HT1080 (cell line): ENCODE measurements at places on chromosomes 7 and 10. TPM values are rescaled to one million over a fixed set of nuclear protein-coding genes. Genes with fewer than 3 reads are reported as not detected.
A peak's percentile ranks its signal among the peaks of the same experiment; 100 is the strongest.

INA gene
- not detected in 2 replicates for total RNA-seq

FBXO24 gene
- total RNA-seq: 0.37 TPM in 1 of 2 replicates, not detected in the other

C10orf143 gene
- total RNA-seq: 0.47 TPM in 1 of 2 replicates, not detected in the other

SVOPL gene
- not detected in 2 replicates for total RNA-seq

OR13A1 gene
- total RNA-seq: not detected in 2 replicates

CPVL gene
- total RNA-seq: 0.50 and 0.90 TPM in 2 replicates

GPR85 gene
- total RNA-seq: 3.2 and 3.5 TPM in 2 replicates

WASHC2A gene
- 21.1 and 26.1 TPM in 2 replicates for total RNA-seq

LRRC4 gene
- not detected in 2 replicates for total RNA-seq

ZNF425 gene
- 0.23 and 0.33 TPM in 2 replicates for total RNA-seq

ANXA8 gene
- 0.23 and 0.88 TPM in 2 replicates for total RNA-seq

- DNase-seq: no peak
Observed at GRCh38 chr7:42432644-42433043, 195.6 kb upstream of the GLI3 start.

DNA sequence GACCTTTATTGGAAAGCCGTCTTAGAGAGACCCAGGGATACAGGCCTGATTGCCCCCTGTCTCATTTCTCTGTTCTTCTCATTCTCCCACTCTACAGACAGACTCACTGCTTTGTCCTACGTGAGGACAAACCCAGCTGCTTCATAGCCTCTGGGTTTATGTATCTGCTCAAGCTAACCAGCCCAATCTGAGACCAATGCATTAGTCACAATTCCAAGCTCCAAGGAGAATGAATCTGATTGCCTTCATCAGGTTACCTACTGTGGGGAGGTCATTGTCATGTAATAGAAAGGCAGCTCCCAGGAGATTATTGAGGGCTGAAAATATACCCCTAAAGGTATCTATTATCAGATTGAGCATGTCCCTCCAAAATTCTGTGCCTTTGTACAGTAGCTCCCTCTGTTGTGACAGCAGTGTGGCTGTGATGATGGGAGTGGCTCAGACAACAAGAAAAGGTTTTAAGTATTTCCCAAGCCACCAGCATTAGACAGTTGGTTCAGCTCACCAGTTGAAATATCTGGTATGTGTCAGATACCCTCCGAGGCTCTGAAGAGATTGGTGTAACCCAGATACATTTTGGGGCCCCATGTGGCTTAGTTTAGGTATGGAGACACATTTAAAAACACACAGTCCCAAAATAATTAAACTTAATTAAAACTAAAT lies 123.1 kb upstream of the EEPD1 start:
- DNase-seq: no peak

DNA sequence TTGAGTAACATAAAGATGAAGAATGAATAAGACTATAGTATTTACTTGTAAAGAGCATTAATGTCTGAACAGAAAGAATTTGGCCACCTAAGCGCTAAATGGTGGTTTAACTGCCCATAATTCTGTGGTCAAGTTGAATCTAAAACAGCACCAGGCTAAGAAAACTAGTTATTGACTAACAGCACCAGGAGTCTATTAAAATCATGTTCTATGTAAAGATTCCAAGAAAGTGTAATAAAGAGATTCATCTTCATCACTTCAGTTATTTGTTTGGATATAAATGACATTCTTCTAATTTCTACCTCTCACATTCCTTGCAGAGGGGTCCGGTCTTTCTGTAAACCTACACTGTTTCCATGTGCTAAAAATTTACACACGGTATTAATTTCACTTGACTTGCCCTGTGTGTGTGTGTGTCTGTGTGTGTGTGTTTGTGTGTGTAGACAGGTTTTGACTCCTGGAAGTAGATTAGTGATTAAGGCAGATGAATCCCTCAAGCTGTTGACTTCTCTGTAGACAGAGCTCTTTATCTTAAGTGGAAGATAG lies 84.4 kb downstream of the KLF6 start:
- DNase-seq: no peak

DNA sequence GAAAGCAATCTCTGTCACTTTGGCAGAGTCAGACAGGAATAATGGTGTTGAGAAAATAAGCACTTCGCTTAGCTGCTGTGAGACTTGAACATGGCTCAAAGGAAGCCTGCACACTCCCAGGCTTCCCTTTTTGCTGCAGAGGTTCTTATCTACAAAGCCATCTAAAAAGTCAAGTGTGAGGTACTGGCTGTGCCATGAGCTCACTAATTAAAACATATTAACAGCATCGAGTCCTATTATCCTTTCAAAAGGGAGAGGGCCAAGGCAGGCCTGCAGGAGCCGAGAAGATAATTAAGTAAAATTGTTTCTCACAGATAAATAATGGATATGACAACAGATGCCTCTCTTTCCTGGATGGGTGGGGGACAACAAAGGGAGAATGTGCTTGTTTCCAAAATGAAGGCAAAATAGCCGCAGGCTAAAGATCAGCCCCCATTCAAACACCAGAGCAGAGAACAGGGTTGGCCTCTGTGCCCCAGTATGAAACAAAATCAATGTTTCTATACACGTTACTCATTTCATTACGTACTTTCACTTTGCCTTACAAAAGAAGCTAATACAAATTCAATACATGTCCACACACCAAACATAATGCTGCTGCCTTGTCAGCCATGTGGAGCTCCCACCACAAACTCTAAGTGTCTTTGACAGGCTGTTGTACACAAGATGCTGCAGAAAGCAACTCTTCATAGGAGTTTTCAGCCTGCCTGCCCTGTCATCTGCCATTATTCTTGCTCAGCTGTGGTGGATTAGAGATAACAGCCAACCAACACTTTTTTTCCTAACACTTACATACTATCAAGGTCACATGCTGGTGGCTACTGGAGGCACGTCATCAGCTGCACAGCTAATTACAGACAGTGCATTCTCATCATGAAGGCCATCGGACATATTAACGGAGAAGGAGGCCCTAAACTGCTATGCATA lies 55.3 kb downstream of the ELAPOR2 start:
- no peak for DNase-seq

DNA sequence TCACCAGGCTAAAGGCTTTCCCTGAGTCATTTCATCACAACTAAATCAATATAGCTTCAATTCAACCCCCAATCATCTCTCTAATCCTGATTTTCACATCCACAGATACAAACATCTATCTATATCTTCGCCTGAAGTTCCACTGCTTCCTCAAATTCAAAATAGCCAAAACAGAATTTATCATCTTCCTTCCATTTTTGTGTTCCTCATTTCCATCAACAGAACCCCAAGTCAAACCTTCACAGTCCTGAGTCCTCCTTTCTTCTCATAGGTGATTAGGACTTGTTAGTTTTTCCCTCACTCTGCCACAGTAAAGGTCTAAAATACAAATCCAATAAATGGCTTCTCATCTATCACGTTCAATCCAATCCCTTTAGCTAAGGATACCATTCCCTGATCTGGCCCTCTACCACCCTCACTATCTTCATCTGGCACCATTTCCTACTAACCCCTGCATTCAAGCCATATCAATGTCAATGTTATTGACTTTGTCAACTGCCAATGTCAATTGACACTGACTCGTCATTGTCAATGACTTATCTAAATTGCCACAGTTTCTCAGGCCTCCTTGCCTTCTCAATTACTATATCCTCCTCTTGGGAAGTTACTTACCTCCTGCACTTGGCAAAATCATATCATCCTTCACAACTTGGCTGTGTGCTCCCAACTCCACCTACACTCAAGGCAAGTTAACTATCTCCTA lies 2.6 kb downstream of the HYCC1 start:
- DNase-seq: no peak

- DNase-seq: no peak
Observed at GRCh38 chr7:131636092-131636491, 79.7 kb upstream of the PODXL start.

- no peak for DNase-seq
Observed at GRCh38 chr7:33248671-33249070, 119.3 kb downstream of the BBS9 start.

DNA sequence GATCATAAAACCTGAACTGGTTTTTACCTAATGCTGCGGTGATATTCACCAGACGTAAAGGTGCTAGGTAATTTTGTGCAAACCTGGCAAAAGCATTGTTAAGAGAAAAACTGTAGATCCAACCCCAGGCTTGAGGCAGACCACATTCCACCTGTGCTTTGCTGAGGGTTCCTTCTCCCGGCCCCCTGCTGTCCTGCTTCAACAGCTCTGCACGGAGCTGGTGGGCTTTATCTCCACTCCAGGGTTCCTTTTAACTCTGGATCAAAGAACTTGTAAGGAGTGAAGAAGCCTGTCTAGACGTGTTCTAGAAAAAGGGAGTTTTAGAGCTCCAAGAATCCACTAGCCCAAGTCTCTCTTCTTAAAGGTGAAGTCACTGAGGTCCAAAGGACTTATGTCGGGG lies 87.5 kb upstream of the NMT2 start:
- no peak for DNase-seq

DNA sequence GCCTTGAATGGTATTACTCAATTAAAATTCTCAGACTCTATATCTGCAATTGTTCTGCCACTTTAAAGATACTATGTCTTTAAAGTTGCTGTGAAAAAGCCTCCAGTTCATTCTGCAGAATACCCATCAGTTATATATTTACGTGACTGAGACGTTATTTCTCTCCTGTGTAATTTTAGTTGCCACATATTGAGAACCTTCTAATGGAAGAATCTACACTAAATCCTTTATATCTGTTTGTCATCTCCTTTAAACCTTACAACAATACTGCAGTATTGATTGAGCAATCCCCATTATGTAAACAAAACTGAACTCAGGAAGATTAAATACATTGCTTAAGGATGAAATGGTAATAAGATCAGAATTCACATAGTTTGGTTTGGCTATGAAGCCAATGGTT lies 30.0 kb downstream of the GPR141 start:
- no peak for DNase-seq

GRCh38 chr7:111561654-111561903 lies 713 bp downstream of the IMMP2L start:
- DNase-seq: no peak

DNA sequence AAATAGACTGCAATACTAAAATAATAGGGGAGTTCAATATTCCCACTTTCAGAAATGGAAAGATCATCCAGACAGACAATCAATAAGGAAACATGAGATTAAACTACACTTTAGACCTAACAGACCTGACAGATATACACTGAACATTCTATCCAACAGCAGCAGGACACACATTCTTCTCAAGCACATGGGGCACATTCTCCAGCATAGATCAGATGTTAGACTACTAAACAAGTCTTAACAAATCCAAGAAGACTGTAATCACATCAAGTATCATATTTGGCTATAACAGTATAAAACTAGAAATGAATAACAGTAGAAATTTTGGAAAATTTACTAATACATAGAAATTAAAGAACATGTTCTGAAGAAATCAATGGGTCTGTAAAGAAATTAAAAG lies 458.9 kb upstream of the ANKRD30A start:
- no peak for DNase-seq

DNA sequence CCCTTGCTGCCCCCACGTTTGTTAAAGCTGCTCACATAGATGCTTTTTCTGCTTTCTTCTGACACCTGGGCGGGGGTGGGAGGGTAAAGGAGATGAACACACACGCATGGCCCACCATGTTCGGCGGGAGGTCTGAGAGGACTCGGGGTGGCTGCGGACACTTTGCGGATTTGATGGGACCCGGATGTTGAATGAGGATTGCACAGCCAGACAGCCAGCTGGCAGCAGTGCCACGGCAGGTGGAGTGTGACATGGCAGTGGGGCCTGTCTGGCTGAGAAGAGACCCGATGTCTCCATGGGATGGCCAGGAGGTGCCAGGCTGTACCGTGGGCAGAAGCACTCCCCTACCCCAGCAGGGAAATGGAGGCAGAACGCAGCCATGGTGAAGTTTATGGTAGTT lies 31.2 kb downstream of the PPP2R2D start:
- DNase-seq: no peak

GRCh38 chr7:116148108-116148507 lies 62.2 kb upstream of the TES start:
- DNase-seq: no peak

- DNase-seq: no peak
Observed at GRCh38 chr7:2029211-2029905, 203.4 kb downstream of the MAD1L1 start.

- DNase-seq: no peak
Observed at GRCh38 chr10:121526801-121527221, 71.4 kb downstream of the FGFR2 start.

- no peak for DNase-seq
Observed at GRCh38 chr10:111996103-111996502, 187.5 kb downstream of the GPAM start.

DNA sequence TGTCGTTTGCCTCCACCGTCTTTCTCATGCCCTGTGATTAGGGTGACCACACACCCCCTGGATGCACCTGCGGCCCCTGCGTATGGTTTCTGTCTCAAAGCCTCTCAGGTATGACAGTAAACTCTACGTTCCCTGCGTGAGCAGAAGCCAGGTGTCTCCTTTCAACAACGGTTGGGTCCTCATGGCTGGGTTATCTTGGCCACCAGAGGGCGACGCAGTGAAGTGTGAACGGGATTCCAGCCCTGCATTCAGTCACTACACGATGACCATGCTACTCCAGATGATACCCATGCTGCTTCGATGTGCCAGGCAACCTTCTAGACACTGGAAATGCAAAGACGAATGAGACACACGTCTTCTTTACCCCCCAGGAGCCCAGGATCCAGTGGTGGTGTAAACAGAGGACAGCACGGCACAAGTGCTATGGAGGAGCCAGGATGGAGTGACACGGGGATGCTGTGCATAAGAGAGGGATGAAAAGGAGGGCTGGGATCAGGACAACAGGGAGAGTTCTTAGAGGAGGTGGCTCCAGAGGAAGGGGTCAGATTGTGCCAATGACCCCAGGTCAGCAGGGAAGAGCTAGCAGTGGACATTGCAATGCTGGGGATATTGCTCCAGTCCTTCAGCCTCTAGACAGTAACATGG lies 228.1 kb upstream of the PFKP start:
- DNase-seq: peak; percentile 24

- no peak for DNase-seq
Observed at GRCh38 chr7:43838201-43838658, 31.1 kb downstream of the MRPS24 start.

DNA sequence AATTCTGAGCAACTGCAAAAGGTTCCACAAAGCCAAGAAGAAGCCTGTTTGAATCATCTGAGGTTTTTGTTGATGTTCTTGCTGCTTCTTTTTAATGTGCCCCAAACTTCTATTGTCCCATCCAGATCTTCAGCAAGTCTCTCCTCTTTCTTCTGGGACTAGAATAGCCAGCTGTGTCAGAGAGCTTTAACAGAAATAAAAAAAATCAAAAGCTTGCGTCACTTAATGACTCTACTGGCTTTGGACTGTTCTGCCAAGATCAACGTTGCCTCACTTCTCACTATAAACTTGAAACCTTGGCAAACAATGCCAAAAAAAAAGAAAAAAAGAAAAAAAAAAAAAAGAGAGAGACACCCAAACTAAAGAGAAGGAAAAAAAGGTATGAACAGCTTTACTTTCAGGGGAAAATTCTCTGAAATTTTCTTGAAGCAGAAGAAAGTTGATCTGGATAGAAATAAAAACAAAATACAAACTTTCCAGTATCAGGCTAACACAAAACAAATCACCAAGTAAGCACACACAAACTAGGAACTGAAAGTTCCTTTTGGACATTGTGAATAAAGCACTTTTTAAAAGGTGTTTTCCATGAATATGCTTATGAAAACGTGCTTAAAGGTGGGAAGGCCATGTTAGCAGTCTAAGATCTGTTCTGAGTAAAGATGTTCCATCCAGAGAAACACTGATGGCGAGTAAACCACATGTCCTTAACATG lies 14.8 kb downstream of the USP54 start:
- peak; percentile 48 for DNase-seq
